Activated naive CD8-positive, alpha-beta T cell treated with anti-CD3 and anti-CD28 coated beads for 36 hours (primary cell): ENCODE measurements at places on chromosomes 11 and 22.
A peak's percentile ranks its signal among the peaks of the same experiment; 100 is the strongest.

DNA sequence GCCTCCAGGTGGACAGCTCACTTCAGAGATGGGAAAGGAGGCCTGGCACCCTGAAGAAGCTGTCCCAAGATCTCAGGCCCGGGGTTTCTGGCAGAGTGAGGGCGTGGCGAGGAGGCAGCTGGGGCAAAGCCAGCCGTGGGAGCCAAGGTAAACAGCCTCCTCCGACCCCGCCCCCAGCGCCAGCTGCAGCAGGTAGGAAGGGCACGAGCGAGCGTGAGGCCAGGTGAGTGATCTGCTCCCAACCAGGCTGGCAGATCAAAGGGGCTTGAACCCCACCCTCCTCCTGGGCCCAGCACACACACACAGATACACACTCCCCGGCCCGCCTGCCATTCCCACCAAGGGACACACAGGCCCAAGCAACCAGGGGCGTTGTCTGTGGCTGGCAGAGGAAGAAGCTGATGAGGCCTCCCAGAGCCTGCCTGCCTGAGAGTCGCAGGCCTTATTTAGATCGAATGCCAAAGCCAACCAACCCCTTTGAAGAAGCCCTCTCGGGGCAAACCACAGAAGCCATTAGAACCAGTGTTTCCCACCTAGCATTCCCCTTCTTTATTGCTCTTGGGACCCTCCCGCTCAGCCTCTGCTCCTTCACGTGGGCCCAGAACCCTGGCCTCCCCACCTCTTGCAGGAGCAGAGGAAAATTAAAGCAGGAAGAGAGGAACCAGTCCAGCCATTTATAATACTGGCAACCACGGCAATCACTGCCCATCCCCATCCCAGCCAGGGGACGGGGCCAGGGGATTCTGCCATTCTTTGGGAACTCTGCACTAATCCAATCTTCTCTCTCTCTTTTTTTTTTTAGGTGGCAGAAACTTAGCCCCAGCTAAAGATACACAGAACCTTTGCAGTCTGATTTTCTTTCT lies 5.0 kb downstream of the PDGFB start:
- DNase-seq, result no peak

DNA sequence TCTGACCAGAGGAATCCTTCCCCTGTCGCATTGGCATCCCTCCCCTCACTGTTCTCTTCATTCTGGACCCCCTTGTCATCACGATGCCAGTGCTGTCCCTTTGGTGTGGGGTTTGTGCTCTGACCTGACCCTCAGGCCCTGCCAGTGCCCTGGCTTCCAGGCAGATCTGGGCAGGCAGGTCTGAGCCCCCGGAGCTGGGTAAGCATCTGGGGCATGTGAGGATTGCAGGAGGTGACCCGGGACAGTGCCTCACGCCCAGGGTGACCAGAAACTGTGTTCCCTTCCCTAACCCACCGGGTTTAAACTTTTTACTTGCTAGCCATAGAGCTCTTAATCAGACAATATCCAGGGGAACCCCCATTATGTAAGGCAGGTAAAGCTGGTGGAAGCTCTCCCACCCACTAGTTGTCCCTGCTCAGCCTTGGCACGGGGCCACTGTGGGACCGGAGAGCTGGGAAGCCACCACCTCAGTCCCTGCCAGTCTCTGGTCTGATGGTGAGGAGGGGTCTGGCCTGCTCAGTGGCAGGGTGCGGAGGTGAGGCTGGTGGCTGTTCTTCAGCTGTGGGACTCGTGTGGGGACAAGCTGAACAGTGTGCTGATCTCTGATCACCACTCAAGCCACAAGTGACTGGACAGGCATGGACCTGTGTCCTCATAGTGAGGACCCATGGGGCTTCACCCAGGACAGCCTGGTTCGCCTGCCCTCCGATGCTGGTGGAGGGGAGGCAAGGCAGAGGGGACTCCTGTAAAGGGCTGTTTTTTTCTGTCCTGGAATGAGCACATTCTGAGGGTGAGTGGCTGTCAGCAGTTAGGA lies 38.0 kb downstream of the BCR start:
- DNase-seq, result no peak

- no peak for DNase-seq
Measured at GRCh38 chr11:34274712-34275398, 83.0 kb downstream of the ABTB2 start.

- no peak for DNase-seq
Measured at GRCh38 chr11:70633610-70634009, 235.3 kb downstream of the CTTN start.

DNA sequence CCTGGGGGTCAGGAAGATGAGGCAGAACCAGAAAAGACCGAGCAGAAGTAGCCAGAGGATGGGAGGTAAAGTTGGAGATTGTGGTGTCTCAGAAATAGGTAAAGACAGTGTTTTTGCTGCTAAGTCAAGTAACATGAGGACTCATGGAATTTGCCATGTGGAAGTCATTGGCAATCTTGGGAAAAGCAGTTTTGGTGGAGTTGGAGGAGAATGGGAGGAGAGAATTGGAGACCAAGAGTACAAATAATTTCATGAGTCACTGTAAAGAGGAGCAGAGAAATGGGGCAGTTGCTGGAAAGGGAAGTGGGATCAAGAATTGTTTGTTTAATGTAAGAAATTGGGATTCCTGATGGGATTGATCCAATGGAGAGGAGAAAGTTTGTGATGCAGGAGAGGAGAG lies 111.7 kb downstream of the LRRC32 start:
- DNase-seq, result no peak

DNA sequence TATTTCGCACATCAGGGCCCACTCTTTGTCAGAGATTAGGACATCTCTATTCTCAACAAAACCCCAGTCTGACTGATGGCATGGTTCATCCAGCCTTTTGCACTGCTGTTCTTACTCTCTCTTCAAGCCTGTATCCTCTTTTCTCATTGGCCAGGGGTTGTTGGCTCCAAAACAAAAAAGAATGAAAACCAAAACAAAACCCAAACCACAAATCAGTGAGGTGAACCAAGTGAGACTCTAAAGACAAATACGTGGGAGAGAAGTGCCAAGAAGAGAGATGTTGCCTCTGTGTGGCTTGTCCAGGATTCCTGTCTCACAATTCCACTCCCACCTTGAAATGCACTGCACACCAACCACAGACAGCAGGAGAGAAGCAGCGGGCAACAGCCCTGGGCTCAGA lies 278.9 kb upstream of the NARS2 start:
- DNase-seq, result no peak

- DNase-seq, result no peak
Measured at GRCh38 chr11:101436511-101437142, 147.2 kb downstream of the TRPC6 start.

DNA sequence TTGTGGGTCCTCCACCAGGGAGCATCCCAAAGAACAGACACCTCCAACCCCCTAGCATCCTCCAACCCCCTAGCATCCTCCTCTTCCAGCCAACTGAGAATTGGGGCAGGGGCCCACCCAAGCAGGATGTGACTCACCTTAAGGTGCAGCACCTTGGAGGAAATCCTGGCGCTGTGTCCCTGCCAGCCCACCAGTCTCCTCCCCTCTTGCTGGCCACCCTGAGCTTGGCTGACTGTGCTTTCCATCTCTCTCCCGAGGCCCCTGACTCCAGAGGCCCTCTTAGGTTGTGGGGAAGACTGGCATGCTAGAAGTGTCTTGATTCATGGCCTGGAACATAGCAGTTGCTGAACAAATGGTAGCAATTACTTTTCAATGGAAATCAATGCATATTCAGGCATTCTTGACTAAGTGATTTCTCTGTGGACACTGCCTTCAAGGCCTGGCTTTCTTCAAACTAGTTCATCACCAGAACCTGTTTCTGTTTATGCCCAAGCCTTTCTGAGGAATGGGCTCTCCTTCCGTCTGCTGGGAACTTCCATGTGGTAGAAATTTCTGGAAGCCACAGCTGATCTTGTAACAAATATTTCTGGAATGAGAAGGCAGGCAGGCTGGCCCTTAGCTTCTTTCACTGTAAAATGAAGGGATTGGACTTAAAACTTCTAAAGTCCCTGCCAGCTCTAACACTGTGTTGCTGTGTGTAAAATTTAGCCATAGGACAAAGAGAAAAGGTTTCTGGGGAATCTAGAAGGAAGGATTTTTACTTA lies 60.5 kb downstream of the CEP164 start:
- DNase-seq, result no peak

- DNase-seq, result no peak
Measured at GRCh38 chr22:35299217-35299672, 449 bp upstream of the TOM1 start.

DNA sequence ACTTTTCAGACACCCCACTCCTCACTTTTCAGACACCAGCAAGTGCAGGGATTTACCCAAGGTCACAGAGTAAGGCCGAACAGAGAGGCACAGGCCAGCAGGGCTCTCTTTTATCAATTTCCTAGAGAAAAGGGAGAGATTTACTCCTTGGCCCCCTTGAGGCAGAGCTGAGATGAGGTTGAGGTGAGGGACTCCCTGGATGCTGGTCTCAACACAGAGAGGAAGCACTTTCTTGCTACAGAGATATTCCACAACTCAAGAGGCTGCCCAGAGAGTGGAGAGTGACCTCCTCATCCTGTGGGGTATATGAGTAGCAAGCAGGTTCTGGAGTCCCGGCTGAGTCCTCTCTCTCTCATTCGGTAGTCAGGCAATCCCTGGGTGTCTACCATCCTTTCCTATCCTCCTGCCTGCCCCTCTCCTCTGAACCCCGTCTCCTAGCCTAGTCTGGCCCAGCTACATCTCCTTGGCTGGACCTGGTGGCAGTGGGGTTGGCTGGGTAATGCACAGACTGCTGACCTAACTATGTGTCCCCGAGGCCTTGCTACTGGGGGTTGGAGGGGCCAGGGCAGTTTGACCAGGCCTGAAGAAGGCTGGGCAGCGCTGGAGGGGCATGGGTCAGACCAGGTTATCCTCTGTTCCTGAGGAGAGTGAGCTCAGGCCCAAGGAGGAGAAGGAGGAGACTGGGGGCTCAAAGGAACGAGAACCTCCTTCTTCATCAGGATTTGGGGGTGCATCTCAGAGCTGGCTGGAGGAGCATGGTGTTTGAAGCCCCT lies 1.8 kb upstream of the ARHGEF17 start:
- DNase-seq, result no peak

DNA sequence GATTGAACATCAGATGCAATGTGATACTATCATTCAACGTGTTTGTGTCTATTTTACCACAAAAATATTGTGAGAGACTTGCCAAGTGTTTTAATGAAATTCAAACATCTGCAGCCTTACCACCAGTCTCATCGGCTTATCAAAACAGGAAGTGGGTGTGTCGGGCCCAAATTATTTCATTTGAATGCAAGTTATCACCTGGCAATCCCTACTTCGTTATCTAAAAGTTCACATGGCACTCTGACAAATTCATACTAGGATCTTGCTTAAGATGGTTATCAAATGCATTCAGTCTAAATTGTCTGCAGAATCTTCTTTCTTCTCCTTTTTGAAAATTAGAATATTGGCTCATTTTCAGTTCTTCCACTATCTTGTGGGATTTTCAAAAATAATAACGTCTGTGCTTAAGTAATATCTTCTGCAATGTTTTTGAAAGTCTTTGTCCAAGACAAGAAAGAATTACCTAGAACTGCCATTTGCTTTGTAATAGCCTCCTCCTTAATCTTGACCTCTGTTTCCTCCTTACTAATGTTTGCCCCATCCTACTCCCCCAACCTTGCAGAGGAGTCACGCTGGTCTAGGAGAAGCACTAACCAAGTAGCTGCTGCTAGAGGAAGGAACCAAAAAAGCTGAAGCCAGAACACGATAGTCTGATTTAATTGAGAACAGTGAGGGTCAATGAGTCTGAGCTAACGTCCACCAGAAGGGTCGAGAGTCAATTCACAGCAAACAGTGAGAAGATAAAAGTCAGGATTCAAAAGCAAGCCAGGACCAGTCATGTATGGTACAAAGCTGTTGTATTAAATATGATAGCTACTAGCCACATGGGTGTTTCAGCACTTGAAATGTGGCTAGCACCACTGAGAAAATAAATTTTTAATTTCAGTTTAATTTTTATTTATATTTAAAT lies 10.2 kb upstream of the BIRC3 start:
- no peak for DNase-seq

DNA sequence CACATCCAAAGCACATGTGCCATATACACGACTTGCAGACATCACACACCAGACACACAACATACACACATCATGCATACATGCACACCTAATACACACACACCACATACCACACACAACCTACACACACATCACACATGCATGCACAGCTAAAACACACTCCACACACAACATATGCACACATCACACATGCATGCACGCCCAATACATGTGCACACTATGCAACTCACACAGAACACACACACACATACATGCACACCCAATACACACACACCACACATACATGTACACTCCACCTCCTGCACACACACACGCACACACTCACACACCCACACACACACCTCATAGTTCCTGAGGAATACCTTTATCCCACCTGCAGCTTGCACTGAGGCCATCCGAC lies 436.0 kb downstream of the MIAT start:
- no peak for DNase-seq

GRCh38 chr11:117095284-117096161 lies 2.7 kb downstream of the SIK3 start:
- DNase-seq, result no peak

- DNase-seq, result peak; percentile 45
Measured at GRCh38 chr11:73141031-73141308, 1.1 kb downstream of the FCHSD2 start.

- DNase-seq, result no peak
Measured at GRCh38 chr11:14673824-14674405, 30.3 kb downstream of the PDE3B start.

GRCh38 chr22:32661296-32661695 lies 140.2 kb upstream of the TIMP3 start:
- no peak for DNase-seq

DNA sequence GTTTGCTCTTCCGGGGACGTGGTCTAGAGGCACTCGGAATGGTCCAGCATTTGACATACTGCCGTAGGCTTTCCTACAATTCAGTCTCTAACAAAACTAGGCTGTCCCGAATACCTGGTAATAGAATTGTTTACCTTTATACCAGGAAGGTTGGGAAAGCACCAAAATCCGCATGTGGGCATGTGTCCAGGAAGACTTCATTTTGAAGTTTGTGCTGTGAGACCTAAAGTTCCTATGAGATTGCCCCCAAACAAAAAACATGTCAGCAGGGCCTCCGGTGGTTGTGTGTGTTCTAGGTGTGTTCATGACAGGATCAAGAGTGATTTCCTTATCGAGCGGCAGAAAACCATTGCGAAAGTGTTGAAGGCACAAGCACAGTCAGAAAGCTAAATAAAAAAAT lies 26.1 kb downstream of the HSPA8 start:
- no peak for DNase-seq

DNA sequence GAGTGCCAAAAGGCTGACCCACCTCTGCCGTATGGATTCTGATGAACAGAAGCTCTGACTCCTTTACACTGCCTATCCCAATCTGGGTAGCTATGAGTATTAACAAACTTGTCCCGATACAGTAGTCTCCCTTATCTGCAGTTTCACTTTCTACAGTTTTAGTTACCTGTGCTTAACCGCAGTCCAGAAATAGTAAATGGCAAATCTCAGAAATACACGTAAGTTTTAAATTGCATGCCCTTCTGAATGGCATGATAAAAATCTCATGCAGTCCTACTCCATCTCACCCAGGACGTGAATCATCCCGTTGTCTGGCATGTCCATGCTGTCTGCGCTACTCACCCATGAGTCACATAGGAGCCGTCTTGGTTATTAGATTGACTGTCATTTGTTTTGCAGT lies 68.8 kb downstream of the SNX19 start:
- DNase-seq, result no peak

GRCh38 chr11:67160872-67161783 lies 42.1 kb downstream of the KDM2A start:
- DNase-seq, result no peak
